Renal cortical epithelial cell (primary cell): ENCODE measurements at places on chromosomes 2 and 18.

GRCh38 chr2:27495840-27496356 is 741 bp upstream of the GCKR start:
- no peak for DNase-seq

GRCh38 chr2:206876216-206876860 is 63.0 kb upstream of the CPO start:
- peak; percentile 17 for DNase-seq

DNA sequence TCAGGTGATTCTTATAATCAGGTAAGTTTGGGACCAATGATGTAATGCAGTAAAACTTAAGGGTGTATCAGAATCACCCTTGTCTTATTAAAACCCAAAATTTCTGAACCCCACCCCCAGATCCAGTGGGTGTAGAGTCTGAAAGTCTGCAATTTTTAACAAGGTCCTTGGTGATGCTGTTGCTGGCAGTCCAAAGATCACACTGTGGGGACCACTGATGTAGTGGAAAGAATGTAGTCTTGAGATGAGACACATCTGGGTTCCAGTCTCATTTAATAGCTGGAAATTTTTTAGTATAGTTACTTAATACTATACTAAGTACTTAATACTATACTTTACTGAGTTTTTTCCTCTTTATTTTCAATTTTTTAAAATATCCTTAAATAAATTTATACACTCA is 258.4 kb downstream of the PLCL1 start:
- no peak for DNase-seq

DNA sequence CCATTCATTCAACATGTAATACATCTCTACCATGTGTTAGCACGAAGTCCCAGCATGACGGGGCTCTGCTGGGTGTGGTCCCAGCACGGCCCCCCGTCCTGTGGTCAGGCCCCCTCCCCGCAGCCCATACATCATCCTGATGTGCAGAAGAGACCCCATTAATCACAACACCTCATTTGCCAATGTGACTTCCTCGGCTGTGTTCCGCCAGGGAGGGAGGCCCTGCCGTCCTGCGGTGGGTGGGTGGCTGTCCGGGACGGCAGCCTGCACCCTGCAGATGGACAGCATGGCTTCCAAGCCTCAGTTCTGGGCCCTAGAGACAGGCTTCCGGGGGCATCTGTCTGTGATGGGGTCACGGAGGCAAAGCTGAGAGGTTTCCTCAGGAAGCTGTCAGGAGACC is 254.0 kb downstream of the CYP26B1 start:
- no peak for DNase-seq

DNA sequence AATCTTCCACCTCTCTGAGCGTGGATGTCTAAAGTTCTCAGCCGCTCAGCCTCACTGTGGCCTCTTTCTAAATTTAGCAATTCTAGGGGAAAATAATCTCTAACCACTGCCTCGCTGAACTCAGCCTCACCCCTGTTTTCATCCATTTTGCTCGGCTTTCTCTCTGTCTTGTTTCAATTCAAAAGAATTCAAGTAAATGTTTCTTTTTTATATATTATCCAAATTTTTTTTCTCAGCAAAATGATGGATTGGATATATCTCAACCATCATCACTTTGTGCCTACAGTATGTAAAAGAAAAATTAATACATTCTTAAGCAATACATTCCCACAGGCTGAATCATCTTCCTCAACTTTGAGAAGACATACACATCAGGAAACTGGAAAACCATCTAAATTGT is 24.0 kb upstream of the GALNT5 start:
- no peak for DNase-seq

GRCh38 chr2:86366651-86367498 is 29.4 kb upstream of the REEP1 start:
- DNase-seq, result no peak

GRCh38 chr18:24613896-24614640 is 153.6 kb downstream of the HRH4 start:
- DNase-seq, result peak; percentile 64

GRCh38 chr2:30178618-30179434 is 32.0 kb downstream of the YPEL5 start:
- DNase-seq, result peak; percentile 30

- peak; percentile 77 for DNase-seq
Measured at GRCh38 chr18:9876867-9877654, 8.7 kb upstream of the TXNDC2 start.

DNA sequence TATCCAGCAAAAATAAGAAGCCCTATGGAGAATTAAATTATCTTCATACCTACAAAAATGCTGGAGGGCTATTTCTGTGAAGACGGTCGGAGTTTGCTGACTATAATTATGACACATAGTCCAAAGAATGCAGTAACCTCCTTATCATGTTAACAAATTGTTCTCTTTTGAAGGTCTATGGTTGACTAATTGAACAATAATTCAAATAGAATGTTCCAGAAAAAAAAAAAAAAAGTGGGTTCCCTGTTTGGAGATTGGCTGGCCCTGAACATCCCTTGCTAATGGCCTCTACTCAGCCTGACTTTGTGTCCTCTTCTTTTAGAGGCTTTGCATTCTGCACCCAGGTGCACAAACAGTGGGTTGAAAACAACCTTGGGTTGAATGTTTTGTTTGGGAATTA is 82.8 kb upstream of the CCBE1 start:
- DNase-seq, result peak; percentile 87

GRCh38 chr2:96065381-96065930 is 30.7 kb upstream of the GPAT2 start:
- DNase-seq, result no peak

DNA sequence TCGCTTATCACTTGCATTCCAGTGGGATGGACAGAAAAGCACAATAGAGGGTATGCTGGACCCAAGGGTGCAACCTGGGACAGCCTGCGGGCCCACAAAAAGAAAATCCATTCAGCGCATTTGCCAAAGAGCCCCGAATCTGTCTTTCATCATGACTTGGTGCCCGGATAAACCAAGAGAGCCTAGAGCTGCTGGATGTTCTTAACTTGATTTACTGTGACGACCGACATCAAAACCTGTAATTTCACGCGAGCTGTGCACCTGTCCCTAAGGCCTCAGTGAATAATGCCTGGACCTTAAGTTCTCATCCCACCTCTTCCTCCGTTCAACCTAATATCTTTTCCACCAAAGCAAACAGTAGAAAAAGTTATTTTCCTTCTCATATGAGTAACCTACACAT is 115.5 kb upstream of the ACKR3 start:
- DNase-seq, result no peak

- DNase-seq, result no peak
Measured at GRCh38 chr2:159042115-159042850, 73.8 kb downstream of the TANC1 start.

DNA sequence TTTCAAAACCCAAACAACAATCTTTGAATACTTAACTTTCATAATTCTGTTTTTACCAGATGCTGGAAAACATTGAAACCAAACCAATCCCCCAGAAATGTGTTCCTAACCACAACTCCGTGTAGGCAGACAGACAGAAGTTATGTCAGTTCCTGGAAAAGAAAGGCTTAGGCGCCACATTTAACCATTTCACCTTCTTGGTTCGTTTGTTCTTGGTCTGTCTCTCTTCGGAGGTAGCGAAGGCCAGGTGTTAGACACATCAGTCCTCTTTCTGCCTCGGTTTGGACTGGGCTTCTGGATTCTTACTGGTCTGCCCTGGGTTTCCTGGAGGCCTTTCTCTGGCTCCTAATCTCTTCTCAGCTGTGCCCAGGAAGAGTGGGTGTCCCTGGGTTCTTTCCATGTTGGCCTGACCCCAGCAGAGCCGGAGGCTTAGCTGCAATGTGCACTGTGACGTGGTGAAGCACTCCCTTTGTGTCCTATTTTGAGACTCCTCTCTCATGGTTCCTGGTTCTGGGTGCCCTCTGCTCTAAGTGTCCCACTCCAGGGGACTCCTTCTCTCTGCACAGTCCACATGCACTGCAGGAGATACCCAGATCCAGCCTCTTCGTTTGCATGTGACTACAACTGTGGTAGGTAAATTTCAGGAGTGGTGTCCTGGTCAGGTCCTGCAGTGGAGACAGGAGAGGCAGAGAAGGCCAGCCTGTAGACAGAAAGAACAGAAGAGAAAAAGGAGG is 23.1 kb upstream of the RAB31 start:
- DNase-seq, result no peak

- no peak for DNase-seq
Measured at GRCh38 chr2:3712424-3712823, 9.0 kb downstream of the DCDC2C start.

DNA sequence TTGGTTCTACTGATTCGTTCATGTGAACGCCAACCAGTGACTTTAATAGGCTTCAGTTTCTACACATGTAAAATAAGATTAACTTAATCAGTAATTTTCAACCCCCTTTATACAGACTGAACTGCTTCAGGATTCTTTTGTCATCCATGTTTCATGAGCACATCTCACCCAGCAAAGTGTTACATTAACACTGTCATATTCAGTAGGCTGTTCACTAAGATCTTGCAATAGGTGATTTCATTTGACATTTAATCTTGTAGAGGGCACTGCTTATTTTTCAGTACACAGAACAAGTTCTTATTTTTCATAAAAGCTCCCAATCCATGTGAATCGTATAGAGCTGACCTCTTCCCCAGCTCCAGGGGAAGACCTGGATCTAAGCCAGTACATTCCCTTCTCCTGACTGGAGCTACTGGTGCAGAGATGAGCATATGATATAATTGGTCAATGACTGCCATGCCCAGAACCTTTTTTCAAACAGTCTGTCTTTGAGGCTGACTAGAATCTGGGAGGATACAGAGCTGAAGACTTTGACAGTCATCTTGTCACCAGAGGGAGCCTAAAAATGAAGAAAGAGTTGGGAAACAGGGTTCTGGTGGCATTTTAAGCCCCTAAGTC is 72.2 kb upstream of the CHRNA1 start:
- peak; percentile 93 for DNase-seq

GRCh38 chr18:27600245-27600644 is 415.1 kb upstream of the CHST9 start:
- no peak for DNase-seq

GRCh38 chr2:58006952-58007284 is 39.7 kb upstream of the VRK2 start:
- no peak for DNase-seq

- DNase-seq, result no peak
Measured at GRCh38 chr18:55763805-55764204, 175.8 kb upstream of the TCF4 start.

- no peak for DNase-seq
Measured at GRCh38 chr2:152246686-152247336, 71.2 kb upstream of the STAM2 start.

DNA sequence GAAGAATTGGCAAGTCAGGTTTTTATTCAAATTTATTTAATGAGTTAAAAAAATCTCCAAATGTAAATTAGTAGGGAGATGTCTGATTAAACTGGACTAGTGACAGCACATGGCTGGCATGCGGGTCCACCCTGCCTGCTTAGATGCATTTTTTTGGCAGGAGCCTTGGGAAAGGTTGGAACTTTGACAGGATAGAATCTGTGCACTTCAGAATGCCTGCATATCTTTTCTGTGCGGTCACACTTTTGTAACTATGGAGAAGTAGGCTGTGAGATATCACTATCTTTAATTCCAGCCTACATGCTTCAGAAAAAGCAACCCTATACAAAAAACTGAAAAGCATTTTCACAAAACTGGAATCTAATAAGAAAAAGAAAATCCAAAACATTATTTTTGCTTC is 317.8 kb downstream of the MBD2 start:
- peak; percentile 9 for DNase-seq

DNA sequence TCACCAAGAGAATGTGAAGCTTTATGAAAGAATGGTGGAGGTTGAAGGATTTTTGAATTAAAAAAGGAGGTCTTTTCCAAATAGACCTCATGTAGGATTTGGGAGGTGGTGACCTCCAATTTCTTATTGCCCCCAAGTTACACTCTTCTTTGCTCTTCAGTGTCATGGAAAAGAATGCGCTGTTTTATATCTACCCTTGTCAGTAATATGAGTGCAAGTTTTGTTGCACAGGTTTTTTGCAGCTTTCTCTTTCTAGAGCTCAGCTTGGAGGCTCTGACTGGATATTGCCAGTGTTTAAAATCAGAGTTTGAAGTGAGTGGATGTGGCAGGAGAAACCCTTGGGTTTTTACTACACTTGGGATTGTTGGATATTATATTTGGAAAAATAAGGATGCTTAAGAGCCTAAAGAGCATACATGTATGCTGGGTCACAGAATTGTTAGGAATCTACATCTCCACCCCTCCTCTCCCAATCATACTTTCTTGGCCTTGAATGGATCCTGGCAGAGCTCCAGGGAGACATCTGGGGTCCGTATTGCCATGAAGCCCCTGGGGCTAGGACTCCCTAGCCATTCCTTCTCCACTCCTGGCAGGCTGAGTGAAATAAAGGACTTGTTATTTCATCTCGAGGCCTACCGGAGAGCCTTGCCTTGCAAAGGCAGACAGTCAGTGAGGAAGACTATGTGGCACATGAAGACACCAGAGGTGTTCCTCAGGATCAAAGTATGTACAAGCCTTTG is 43.8 kb downstream of the APOB start:
- DNase-seq, result no peak

DNA sequence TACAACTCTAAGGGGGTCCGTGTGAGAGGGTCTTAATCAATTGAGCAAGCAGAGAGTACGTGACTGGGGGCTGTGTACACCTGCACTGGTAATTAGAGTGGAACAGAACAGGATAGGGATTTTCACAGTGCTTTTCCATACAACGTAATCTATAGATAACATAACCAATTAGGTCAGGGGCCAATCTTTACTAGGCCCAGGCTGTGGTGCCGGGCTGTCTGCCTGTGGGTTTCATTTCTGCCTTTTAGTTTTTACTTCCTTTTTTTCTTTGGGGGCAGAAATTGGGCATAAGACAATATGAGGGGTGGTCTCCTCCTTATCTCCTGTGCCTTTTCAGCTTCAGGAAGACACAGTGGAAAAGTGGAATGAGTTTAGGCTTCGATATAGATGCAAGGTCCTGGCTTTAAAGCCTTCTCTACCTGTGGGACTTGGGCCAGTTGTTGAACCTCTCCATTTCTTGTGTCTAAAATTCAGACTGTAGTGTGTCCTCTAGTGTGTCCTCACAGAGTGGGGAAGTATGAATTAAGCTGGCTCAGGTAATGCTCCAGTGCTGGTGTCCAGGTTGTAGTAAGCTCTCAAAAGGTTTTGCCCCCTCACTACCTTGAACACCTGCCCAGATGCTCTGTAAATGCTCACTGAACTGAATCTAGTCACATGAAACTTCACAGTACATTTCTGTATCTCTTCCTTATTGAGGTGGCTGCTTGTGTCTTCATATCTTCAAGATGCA is 422.8 kb downstream of the SETBP1 start:
- no peak for DNase-seq

GRCh38 chr2:75729861-75730260 is 19.1 kb upstream of the GCFC2 start:
- peak; percentile 26 for DNase-seq

DNA sequence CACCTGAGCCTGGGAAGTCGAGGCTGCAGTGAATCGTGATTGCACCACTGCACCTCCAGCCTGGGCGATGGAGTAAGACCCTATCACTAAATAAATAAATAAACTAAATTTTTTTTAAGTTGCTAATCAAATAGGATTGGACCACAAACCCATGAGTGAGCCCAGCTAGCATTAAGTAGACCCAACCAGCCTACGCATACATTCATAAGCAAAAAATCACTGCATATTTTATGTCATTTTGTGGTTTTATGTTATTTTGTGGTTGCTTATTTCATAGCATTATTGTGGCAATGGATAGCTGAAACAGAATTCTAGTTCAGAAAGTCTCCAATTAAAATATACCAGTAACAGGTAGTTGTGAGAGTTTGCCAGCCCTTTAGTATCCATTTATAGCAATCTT is 29.1 kb upstream of the ZC3H15 start:
- no peak for DNase-seq
